Stimulated activated CD4-positive, alpha-beta T cell treated with anti-CD3 and anti-CD28 coated beads, Interleukin-1b, Interleukin-23, amount 100 ng/mL, for 1 hour (primary cell): ENCODE measurements at places on chromosomes 12 and 14.

- no peak for DNase-seq
Observed at GRCh38 chr14:71395151-71395604, 487.9 kb downstream of the PCNX1 start.

DNA sequence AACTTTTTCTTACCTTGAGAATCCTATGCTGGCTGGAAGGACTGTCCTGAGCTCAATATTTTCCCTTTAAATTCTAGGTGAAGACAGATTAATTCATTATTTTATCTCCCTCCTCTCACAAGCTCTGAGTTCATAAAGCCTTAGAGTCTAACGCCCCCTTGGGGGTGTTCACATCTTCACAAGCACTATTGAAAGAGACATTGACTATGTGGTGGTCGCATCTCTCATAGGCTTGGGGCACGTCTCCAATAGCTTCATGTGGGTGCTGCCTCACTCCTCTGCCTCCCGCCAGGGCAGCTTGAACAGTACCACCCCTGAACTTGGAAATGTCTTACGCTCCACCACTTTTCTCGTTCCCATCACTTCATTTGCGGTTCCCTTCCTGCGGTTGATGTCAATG lies 106.2 kb downstream of the UNC79 start:
- DNase-seq, result no peak

DNA sequence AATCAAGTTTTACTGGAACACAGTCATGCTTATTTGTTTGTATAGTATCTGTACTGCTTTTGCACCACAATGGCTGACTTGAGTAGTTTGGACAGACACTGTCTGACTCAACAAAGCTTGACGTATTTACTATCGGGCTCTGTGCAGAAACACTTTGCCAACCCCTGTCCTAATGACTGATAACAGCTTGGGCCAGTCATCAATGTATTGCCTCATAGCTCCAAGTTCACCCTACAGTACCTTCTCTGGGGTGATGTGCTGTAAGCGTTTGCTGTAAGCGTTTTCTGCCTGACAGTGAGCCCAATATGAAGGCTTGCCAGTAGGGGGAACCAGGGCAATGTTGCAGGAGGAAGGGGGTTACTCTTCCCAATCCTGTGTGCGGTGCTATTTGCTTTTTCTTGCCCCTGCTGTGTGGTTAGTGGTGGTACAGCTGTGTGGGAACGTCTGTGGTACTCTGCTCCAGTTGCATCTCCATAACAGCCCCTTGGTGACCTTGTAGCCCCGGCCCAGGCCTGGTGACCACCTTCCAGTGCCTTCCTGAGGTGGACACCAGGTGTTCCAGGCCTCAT lies 5.4 kb upstream of the CCDC177 start:
- no peak for DNase-seq

DNA sequence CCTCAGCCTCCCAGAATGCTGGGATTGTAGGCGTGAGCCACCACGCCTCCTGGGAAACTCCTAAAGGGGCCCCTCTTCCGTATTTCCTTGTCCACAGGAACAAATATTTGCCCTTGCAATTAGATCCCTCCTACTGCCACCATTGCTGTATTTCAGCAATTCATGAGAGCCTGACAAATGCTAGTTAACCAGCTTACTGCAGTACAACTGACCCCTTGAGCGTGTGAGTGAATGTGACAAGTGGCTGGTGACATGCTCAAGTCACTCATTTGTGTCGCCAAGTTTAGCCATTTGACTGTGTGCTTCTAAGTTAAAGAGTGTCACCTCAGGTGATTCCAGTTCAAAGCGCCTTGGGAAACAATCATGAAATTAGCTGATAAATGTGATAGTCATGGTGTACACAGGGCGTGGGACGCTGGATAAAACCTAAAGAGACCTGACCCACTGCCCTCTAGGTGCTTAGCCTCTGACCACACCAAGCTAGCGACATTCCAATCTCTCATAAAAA lies 56.1 kb upstream of the MAP1LC3B2 start:
- no peak for DNase-seq

DNA sequence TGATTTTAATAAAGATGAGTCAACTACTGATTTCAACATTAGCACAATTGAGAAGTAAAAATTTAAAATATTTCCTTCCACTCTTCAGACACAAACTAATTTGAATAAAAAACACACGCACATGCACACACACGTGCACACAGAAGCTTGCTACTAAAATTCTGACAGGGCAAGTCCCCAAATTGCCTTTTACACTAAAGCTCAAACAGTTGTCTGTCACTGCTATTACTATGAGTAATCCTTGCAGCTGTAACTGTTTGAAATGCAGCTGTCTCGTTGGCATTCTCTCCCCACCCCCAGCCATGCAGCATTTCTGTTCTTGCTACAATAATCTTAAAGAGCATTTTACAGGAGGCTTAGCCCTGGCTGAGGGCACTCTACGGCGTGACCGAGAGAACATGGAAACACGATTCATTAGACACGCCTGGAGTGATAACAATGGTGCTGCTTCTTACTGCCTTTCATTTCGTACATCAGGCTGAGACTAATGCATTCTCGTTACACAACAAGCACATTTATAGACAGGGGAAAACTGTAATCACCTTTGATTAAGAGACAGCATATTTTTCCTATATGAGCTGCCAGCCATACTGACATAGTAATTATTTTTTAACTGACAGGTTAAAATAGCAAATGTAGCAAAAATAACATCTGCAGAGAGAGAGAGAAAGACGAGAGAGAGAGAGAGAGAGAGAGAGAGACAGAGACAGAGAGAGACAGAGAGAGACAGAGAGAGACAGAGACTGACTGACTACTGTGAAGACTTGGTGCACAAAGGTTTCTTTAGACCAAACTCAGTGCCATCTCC lies 153.8 kb downstream of the MED13L start:
- DNase-seq, result no peak

DNA sequence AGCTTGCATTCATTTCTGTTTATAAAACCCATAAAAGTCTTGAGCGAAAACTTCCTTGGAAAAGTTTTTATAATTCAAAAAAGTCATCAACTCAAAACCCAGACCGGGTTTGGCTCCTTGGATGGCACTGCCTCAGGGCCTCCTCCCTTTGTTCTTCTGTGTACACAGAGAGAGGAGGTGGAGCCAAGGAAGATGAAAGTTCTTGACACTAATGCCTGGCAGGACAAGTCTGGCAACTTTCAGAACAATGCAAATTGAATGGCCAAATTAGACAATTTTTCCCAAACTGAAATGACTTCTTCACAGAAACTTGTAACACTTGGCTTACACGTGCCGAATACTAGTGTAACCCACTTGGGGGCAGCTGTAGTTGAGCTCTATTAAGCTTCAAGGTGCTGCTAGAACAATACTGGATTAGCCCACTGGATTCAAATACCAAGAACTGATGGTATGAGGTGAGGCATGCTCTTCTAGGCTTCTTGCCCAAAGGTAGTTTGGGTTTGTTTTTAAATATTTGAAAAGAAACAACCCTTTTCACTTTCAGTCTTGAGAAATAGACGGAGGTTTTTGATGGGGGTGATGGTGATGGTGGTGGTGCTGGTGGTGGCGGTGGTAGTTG lies 86.6 kb upstream of the FRMD6 start:
- DNase-seq, result no peak

- DNase-seq, result no peak
Observed at GRCh38 chr12:69688471-69689427, 10.4 kb downstream of the BEST3 start.

DNA sequence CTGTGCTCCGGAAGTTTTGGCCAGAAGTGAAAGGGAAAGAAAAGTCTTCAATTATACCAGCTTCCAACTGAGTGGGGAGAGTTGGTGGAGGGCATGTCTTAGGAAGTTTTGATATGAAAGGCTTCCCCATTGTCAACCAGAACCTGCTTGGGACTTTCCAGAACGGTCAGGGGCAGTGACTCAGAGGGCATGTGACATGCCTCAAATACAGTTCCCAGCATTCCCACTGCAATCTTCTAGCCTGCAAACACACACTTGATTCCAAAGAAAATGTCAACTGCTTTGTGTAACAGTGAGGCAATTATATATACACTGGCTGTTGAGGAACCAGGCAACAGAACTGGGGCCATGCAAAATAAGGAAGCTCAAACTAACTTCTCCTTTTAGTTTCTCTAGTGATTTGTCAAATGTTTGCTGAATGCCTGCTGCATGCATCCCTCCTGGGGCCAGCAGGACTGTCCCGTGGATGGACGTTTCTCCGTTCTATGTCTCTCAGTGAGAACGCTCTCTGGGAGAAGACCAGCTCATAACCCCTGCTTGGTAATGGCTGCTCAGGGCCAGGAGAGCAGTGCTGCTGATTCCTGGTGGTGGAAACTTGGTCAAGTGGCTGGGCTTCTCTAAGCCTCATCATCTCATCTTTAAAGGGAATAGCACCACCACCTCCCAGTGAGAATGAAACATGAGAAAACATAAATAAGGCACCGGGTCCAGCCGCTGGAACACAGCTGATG lies 18.3 kb downstream of the SLC25A47 start:
- DNase-seq, result no peak

- DNase-seq, result no peak
Observed at GRCh38 chr14:24908592-24909236, 141.2 kb downstream of the STXBP6 start.

- DNase-seq, result no peak
Observed at GRCh38 chr14:105416671-105417070, 3.0 kb upstream of the MTA1 start.

DNA sequence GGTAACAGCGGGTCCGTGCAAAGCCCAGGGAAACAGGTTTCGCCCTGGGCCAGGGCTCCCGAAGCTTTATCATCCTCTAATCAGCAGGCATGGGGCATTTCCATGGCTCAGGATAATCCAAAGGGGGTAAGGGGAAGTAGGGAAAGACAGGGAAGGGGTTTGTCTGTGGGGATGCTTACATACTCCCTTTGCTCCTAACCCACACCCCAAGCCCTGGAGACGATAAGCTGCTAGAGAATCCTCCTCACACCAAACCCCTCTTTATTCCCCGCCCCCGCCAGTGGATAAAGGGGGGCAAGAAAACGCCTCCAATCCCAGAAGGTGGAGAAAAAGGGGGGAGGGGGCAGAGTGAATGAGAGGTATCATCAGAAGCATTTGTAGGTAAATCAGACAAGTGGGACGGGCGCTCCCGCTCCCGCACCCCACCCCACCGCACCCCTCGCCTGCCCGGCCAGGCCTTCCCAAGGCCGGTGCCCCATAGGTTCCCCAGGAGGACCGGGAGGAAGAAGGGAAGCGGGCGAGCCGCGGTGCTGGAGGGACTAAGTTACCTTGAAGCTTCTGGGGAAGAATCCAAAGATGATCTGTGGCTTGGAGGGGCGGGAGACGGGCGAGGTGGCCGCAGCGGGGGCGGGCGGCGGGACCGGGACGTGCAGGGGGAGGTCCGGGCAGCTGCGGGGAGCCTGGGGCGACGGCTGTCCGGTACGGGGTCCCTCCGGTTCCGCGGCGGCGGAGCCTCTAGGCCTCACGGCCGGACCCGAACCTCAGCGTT lies 762 bp downstream of the PPP2R5E start:
- no peak for DNase-seq

DNA sequence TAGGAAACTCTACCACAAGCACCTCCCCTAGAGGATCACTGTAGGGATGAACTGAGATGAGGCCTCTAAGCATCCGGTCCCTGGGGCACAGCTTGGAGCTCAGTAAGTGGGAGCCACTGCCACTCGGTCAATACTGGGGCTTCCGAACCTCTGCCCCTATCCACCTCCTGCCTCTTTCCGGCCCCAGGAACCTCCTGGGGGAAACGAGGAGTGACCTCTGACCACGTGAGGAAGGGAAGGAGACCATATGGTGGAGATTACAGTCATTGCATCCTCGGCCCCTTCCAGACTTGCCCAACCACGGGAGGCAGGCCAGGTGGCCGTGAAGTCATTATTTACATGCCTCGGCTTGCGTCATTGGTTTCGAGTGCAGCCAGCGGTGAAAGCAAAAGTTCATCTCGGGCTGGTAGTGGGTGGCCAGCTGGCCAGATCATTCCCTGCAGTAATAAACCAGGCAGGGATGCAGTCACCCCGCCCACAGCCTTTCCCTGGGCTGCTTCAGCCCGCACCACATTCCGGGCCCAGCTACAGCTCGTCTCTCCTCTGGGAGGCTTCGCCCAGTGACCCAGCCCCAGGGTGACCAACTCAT lies 65.4 kb downstream of the C14orf132 start:
- no peak for DNase-seq

GRCh38 chr12:124667506-124668326 lies 100.3 kb upstream of the NCOR2 start:
- no peak for DNase-seq

DNA sequence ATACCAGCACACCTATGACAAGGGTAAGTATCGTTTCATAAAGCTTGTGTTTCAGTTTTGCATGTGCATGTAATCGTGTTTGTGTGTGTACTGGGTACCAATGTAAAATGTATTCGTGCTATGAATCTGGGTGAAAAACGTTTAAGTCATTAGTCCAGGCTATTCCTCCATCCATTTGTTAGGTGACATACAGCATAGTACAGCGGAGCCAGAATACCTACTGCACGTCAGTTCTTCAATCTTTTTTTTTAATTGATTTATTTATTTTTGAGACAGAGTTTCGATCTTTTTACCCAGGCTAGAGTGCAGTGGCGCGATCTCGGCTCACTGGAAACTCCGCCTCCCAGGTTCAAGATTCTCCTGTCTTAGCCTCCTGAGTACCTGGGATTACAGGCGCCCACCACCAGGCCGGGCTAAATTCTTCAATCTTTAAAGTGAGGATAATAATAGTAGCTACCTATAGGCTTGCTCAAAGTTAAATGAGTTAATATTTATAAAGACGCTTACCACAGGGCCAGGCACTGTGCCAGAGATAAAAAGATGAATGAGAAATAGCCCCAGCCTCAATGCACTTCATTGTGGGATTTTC lies 661 bp upstream of the RPS26 start:
- DNase-seq, result no peak

GRCh38 chr12:80821513-80822000 lies 104.8 kb downstream of the MYF5 start:
- DNase-seq, result no peak

DNA sequence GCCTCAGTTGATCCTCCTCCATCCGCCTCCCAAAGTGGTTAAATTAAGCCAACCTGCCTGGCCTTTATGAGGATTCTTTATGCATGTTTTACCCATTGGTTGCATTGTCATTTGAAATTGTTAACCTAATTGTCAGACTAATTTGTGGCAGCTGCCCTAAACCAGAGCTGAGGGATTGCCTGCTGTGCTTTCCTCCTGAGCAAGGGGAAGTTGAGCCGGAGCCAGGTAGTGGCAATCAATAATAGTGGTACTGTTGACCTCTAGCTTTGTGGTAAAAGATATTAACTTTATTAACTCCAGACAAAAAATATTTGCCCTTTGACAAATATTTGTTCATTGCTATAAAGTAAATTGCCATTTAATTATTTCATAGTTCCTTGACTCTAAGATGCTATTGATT lies 5.6 kb upstream of the HEBP1 start:
- no peak for DNase-seq

- no peak for DNase-seq
Observed at GRCh38 chr14:50874757-50875156, 2.9 kb downstream of the ABHD12B start.
